ENCODE measurements at places on chromosomes 5 and 9.

DNA sequence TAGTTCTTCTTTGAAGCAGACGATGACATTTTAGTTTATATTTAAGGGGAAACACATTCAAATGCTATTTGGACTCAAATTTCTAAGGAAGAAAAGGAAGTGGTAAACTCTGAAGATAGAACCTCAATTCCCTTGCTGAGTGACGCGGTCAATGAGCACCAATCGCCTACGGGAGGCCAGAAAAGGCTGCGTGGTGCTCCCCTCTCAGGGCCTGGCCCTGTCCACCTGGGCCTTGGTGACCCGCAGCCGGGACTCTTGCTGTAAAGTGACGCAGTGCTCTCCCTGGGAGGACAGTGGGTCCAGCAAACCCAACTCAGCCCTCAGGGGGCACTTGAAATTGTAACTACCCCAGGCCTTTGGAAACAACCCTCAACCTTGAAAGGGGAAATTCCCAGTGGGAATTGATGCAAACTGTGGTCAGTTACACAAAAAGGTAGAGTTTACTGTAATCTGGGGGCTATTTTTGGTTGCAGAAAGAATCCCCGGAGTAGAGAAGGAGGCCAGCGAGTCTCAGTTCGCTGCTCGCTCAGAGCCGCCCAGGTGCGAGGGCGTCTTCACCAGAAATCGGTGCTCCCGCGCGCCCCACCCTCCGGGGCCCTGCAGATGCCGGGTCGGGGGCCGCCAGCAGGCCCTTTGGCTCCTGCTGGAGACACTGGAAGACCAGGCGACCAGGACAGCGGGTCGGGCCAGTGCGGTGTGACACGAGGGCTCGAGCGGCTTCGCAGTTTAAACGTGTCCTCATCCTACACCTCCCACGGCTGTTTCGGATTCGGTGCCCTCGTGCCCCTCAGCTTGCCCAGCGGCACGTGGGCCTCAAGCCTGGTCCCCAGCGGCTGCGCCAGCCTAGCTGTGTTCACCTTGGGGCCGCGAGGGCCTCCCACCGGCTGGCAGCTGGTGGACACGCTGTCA is 1.4 kb upstream of the ANKRD33B start:
- DNase-seq, result no peak

GRCh38 chr5:33631786-33632185 is 191.0 kb downstream of the TARS1 start:
- DNase-seq, result no peak

- DNase-seq, result no peak
These were observed 235.2 kb upstream of the ELL2 start for GRCh38 chr5:96196890-96197289.

GRCh38 chr9:1042466-1042865 is 7.7 kb upstream of the DMRT2 start:
- DNase-seq, result peak; percentile 35

GRCh38 chr9:922171-922570 is 54.3 kb upstream of the DMRT3 start:
- no peak for DNase-seq

DNA sequence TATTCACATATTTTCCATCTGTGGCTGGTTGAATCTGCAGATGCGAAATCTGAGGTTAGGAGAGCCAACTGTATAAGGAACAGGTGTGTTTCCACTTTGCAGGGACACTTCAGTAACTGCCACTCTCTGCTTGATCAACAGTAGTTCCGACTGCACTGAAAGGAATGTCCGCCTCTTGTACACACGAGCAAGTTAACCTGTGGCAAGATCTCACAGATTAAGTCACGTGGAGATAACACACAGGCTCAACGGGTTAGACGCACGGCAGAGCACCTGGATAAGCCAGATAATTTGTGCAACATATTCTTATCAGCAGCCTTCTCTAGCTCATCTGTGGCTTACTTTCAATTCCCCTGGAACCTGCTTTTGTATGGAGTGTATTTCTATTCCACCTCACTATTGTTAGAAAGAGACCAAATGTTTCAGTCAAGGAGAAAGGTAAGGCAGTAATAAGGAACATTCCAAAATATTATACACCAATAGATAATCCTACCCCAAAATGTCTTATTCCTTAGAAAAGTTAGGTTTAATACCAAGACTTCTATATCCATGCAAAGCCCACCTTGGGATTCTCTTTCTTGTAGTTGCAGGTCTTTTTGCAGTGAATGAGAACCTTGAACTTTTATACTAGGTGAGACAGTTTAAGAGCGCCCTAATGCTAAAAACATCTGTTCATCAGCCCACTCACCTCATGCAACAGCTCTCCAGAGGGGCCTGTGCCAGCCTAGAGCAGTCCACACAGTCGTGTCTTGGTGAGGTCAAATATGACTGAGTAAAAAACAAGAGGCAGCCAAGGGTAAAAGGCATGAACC is 6.5 kb upstream of the C9 start:
- no peak for DNase-seq

- DNase-seq, result no peak
These were observed 732.0 kb upstream of the CTNND2 start for GRCh38 chr5:12636209-12636608.

GRCh38 chr5:5598547-5599113 is 176.2 kb downstream of the ICE1 start:
- DNase-seq, result no peak

DNA sequence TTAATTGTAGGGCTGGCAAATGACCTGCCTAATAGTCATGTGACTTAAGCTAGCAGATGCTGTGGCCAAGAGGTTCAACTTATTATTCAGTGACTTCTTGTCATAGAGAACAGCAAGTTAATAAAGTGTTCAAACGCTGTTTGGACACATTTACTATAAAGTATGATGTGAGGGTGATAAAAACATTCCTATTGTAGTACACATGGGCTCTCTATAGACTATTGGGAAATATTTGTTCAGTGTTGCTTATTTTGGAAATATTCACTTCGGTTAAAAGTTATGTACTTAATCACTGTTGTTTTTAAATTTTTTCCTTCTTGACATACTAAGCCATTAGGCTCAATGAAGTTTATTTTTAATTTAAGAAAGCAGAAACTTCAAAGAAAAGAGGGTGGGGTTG is 345.0 kb downstream of the NNT start:
- DNase-seq, result no peak

DNA sequence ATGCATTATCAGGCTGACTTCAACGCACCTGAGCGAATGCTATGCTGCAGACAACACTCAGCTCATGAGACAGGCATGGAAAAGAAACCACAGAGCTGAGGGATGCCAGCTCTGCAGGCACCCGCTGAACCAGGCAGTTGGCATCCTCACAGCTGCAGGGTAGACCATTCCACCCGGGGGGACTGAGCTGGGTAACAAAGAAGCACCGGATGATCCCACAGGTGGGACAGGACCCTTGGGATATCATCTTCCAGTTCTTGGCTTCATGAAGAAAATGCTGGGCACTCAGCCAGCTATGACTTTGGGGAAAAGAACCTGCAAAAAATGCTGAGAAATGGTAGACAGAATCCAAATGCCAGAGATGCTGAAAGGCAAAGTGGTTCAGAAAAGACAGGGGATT is 9.6 kb downstream of the EPB41L4B start:
- no peak for DNase-seq

DNA sequence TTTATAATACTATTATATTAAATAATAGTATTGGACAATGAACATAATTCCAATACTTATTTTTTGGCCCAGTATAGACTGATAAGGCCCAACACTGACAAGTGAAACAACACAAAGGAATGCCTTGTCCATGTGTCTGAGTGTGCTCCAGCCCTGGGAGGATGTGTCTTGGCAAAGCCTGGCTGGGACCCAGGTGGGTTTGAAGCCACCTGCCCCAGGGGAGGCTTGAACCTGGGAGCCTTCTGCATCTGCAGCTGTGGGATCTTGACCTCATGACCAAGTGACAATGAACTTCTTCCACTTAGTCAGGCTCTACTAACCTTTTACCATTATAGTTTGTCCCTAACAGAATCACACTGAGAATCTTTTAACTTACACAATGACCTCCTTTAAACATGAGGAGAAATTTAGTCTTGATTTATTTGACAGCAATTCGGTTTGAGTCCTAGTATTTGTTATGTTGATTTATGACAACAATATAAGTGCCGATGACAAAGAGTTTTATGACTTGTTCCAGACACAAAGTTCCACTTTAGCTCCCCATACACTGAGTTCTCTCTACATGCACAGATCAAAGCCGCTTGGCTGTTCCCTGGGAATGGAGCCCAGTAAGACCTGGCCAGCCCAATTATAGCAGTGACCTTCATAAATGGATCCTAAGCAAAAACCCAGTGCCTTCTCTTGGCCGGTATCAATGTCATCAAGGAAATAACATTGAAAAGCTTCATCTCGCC is 294.5 kb downstream of the CTNND2 start:
- no peak for DNase-seq

DNA sequence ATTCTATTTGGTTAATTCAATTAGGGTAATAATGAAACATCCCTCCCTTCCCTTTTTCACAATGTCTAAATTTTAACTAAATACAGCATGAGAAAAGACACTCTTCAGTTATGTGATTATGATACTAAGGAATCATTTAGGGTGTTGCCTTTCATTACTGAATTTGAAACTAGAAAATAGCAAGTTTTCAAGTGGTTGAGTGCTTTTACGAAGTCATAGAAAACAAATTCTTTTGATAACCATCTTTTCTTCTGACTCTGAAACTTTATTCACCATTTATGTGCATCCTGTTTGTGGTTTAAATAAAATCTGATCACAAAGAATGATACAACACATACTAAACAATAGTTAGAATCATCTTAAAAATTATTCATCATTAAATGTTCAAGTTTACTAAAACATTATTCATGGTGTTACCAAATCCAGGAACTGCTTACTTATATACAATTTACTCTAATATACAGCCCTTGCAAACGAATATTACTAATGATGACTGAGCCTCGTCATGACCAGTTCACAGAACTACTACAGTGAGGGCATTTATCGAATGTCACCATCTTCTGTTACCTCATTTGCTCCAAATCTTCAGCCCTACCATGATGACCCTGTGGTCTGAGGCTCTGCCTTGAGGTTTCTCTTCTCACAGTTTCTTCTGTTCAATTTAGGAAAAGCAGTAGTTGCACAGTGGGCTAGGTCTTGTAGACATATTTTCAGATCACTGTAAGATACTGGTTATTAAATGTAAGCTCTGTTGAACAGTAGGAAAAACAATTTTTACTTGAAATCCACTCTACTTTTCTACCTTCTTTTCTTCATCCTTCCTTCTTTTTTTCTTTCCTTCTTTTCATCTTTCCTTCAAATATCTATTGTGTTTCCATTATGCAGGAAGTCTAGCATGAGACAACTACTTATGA is 18.3 kb upstream of the IL9 start:
- peak; percentile 30 for DNase-seq

GRCh38 chr5:144318460-144318859 is 147.8 kb downstream of the KCTD16 start:
- DNase-seq, result no peak

DNA sequence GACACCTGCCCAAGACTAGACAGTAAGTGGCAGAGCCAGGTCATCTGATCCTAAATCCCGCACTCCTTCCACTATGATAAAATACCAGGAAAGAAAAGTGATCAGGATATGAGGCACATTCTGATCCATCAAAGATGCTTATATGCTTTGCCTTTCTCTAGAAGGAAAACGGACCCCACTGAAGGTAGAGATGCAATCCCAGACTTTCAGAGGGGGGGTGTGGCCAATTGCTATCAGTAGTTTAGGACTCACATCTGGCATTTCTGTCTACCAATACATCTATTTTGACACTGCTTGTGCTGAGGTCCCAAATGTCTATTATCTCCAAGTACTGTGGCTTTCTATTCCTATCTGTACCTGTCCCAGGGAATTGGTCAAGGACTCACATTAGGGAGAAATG is 1.7 kb downstream of the TRIM52 start:
- peak; percentile 9 for DNase-seq

DNA sequence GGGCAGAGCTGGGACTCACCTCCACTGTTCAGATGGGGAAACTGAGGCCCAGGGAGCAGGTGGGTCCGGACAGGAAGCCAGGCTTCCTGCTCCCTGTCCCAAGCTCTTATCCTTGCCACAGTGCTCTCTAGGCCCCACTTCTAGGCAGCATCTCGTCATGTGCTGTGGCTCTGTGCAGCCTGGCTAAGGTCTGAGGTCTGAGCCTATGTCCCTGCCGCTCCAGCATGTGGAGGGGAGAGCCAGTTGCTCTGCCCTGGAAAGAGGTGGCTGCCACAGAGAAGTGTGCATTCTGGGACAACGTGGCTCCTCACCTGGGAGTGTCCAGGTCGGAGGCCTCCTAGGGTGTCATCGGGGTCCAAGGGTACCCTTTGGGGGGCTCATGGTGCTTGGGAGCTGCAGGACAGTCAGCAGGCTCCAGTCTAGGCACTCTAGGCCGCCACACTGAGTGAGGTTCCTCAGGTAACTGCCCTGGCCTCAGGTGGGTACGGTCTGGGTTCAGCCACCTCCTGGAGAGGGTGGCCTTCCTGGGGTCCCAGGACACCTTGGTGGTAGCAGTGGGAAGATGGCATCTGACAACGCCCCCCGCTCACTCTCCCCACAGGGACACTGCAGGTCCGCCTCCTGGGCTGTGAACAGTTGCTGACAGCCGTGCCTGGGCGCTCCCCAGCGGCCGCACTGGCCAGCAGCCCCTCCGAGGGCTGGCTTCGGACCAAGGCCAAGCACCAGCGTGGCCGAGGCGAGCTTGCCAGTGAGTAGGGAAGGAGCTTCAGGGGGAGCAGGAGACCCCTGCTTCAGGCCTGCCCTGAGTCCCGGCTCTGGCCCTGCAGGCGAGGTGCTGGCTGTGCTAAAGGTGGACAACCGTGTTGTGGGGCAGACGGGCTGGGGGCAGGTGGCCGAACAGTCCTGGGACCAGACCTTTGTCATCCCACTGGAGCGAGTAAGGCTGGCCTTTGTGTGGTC is 10.4 kb downstream of the PKN3 start:
- DNase-seq, result no peak

DNA sequence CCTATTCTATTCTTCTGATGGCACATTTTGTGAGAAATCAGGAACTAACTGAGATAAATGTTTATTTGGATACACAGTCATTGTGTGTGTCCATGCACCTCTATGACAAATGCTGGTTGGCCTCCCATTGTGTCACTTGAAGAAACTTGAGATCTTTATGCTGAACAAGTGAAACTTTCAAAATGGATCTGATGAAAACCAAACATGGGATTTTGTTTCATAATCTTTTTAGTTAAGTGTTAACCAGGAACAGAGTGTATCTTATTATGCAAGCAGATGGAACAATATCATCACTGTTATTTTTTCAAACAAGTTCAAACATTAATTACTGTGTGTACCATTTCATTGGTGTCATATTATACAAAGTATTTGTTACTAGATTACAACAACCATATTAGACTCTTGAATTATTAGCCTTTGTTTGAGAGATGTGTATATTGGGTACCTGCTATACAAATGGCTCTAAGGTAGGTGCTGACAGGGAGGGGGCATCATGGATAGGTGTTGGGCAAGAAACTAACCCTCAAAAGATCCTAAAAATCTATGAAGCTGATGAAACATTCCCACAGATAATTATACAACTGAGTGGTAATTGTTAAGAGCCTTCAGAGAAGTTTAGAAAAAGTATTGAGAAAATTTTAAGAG is 159.8 kb downstream of the PALM2AKAP2 start:
- no peak for DNase-seq

GRCh38 chr5:5373351-5373989 is 49.0 kb upstream of the ICE1 start:
- no peak for DNase-seq
